Endothelial cell of coronary artery (primary cell): ENCODE measurements at places on chromosomes 13 and 19. TPM values are rescaled to one million over a fixed set of nuclear protein-coding genes. Genes with fewer than 3 reads are reported as not detected.

KCNK6 gene
- total RNA-seq = 4.0 and 7.2 TPM in 2 replicates

ZNF665 gene
- 1.4 and 2.1 TPM in 2 replicates for total RNA-seq

ANKLE1 gene
- 0.81 and 1.3 TPM in 2 replicates for total RNA-seq

NAPA gene
- 48.9 and 56.0 TPM in 2 replicates for total RNA-seq

C1QTNF9 gene
- total RNA-seq = not detected in 2 replicates
